Stimulated activated CD4-positive, alpha-beta T cell treated with anti-CD3 and anti-CD28 coated beads, Interleukin-2, amount 100 ng/mL, for 48 hours (primary cell): ENCODE measurements at places on chromosomes 2 and 18.

DNA sequence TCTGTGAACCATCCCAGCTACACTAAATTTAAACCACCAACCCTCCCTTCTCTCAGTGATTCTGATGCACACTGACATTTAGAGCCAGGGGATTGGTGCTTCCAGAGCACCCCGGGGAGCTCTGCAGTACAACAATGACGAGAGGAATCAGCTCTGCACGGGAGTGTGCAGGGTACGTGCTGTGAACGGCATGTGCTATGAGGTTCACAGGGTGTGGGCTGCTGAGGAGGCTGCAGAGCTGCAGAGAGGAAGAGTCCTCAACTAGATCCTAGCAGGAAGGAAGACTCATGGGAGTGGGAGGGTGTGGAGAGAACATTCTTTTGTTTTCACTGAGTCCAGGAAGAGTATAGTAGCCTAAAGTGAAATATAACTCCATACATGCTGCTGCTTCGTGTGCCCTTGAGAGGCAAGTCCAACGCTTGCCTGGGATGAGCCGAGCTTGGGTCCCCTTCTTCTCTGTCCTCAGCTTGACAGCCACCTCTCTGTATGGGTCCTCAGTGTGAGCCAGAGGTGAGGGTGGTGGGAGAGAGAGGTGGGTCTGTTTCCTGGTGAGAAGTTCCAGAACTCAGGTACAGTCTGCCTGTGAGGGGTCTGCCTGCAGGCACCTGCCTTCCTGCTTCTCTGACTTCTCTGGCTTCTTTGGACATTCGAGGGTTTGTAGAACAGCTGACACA, 118.8 kb downstream of the CTIF start:
- no peak for DNase-seq

- DNase-seq: no peak
These were observed 281.1 kb downstream of the MBD2 start for GRCh38 chr18:53943326-53943860.

DNA sequence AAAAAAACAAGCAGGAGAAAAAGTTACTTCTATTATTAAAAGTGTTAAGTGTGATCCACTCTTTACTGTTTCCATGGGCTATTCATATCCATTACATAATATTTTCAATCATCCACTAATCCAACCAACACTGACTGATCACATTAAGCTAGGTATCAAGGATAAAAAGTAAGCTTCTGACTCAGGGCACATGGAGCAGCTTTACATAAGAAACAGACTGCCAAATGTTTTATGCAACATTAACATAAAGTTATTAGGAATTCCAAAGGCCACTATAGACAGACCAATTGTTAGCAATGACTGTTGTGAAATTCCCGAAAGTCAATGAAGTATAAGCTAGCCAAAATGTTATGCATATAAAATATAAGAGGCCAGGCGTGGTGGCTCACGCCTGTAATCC, 277.6 kb downstream of the ZEB2 start:
- DNase-seq: no peak

- no peak for DNase-seq
These were observed 634.6 kb upstream of the SLC39A10 start for GRCh38 chr2:195022508-195022830.

DNA sequence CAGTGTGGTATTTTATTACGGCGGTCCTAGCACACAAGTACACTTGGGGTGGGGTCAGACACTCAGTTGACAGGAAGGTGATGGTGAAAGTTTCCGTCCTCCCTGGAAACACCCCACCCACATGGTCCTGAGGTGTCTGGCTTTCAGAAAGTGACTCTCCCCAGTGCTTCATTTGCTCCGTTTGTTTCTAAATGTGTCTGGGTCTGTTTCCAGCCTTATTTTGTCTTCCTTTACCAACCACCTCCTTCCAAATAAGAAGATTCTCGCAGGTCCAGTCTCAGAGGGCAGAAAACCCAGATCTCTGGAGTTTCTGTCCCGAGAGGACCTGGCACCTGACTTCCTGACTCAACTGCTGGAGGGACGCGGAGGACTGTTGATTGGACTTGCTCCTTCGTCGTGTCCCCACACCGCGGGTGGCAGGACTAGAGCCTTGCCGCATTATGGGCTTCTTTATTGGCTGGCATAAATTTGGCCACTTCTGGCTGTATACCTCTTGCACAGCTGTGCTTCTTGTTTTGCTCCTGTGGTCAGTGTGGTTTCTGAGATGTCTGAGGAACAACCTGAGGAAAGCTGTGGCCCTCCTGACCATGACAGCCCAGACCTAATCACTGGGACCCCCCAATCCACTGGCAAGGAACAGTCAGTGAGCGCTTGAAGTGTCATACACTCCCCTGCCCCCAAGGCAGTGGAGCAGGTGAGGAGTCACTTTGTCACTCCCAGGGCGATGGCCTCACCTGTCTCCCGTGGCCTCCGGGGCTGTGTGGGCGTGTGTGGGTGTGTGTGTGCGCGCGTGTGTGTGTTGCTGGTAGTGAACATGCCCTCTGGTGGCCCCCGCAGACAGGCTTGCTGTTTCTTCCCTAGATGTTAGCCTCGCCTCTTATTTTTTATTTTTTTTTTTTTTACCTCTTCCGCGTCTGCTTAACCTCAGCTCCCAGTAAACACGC, 45.6 kb downstream of the MEX3C start:
- DNase-seq: peak; percentile 46

- DNase-seq: no peak
These were observed 295.0 kb upstream of the ZNF521 start for GRCh38 chr18:25646971-25647370.

DNA sequence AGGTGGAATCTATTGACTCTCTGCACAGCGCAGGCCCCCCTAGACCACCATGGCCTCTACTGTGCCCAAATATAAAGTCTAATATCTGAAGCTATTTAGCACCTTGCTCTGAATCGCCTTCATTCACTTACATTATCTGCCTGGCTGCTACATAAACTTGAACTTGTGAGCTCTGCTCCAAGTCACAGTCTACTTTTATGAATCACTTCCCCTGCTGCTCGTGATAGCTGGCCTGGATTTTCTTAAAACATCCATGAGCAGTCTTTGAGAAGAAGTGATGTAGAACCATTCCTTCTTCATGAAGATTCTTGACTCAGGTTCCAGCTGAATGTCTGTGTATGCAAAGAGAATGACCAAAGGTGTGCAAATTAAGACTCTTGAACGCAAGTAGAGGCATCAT, 359.5 kb downstream of the RND3 start:
- no peak for DNase-seq

GRCh38 chr2:143680885-143681405, 551.7 kb downstream of the ARHGAP15 start:
- DNase-seq: no peak

- DNase-seq: no peak
These were observed 361.1 kb upstream of the NRP2 start for GRCh38 chr2:205321231-205321630.
